Spleen (tissue), 13 donors: ENCODE measurements at places on chromosomes 3 and 15. TPM values are rescaled to one million over a fixed set of nuclear protein-coding genes. Genes with fewer than 3 reads are reported as not detected.

DNA sequence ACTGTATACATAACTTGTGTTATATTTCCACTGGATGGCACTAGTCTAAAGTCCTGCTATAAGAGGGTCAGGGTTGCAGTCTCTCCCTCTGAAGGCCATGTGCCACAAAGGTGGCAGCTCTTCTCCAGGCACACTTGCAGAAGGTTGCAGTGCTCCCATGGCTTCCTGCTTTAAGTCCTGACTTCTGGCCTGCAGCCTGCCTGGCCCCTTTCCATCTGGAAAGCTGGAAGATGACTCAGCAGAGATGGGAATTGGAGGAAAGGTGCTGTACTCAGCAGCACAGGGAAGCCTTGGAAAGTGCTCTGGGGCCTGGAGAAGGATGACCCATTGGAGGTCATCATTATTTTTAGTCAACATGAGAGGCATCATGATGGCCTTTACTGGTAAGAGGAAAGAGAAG lies 40.9 kb upstream of the MRPL3 start:
- peak; percentile 82 for DNase-seq

DNA sequence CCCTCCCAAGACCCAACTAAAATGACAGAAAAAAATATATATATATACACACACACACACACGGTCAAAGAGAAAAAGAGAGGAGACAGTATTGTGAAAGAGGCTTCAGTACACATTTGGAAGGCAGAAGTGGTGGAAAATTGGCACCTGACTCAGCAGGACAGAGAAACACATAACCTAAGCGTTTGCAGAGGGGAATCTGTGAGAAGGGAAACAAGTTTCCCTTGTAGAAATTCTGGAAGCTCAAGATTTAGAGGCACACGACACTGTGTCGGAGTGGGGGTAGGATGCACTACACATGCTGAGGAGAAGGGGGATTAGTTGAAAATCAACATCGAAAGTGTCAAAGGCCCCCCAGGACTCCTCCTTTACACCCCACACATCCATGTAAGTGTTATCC lies 53.1 kb downstream of the PAK2 start:
- DNase-seq: no peak

DNA sequence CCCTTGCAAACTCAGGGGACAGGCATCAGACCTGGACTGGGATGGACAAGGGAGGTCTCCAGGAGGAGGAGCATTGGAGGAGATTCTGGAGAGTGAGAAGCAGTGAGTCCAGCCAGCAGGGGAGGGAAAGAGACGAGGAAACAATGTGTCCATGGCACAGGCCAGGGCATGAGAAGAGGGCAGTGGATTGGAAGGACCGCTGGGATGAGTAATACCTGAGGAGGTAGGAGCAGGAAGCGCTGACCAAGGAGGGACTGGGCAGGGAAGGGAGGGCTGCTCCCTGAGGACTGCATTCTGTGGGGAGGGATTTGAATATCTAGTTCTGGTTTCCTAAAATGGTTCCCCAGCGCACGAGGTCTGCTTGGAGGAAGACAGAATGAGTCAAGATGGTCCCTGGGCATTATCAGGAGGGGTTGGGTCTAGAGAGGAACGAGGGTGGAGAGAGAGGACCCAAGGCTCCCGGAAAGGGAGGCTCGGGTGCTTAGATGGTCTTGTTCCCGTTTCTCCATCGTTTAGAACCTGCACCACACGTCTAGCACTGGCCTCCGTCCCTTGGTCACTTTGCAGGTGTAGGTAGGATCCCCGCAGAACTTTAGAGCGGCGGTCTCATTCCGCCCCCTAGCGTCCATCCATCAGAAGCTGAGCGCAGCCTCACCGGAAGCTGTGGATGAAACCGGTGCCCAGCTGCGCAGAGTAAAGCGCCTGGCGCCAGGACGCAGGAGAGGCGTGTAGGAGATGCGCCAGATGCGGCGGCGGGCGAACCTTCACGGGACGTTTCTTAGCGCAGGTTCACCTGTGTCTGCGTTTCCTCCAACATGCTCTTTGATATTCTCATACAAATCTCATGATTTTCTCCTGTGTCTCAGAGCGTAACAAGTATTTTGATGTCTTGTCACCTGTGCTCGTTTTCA lies 190.7 kb upstream of the NDN start:
- DNase-seq: no peak

GRCh38 chr3:58036293-58037032 lies 28.2 kb downstream of the FLNB start:
- DNase-seq: peak; percentile 16

- DNase-seq: no peak
Observed at GRCh38 chr3:153495422-153495821, 333.4 kb downstream of the RAP2B start.

AHSG gene
- polyA plus RNA-seq: not detected

ICE2 gene
- 17.7 TPM for polyA plus RNA-seq

CHDH gene
- 0.26 TPM for polyA plus RNA-seq

SFMBT1 gene
- polyA plus RNA-seq: 3.0 TPM

GPR62 gene
- 0.04 TPM for polyA plus RNA-seq

APOD gene
- polyA plus RNA-seq: 50.5 TPM

ALPK3 gene
- polyA plus RNA-seq: 0.14 TPM
